Transverse colon (tissue), 4 donors: ENCODE measurements at places on chromosomes 11 and 22. TPM values are rescaled to one million over a fixed set of nuclear protein-coding genes. Genes with fewer than 3 reads are reported as not detected.

MISFA gene
- 2.0 TPM for total RNA-seq

PRG3 gene
- total RNA-seq, result not detected

- DNase-seq, result no peak
These were observed 1125.4 kb downstream of the DLG2 start for GRCh38 chr11:84501750-84502149.

DNA sequence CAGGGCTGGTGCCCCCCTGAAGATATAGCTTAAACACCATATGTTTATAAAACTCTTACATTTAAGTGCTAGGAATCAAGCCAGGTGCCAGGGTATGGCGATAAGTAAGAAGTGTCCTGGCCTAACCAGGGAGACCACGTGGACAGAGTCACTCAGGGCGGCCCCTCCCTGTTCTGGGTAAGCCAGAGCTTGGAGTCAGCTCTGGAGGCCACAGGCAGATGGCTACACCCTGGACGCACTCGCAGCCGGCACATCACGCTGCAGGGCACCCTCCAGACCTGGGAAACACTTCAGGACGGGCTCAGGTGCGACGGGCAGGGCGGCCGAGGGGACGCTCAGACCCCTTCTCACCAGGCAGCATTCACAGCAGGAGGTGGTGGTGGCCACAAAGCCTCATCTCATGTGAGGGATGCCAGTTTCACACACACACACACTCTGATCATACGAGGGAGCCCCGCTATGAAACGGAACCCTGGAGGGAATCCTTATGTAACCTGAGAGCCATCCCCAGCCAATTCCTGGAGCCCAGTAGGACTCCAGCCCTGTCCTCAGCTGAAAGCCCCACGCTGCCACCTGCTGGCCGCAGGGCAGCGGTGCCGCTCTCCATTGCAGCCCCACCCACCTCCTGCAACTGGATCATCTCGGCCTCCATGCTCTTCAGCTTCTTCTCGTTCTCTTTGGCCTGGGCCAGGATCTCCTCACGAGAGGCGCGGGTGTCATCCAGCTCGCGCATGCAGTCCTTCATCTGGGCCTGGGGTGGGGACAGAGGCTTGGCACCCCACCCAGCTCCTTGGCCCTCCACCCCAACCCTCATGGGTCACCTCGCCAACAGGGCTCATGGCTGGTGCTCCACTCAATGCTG lies 33.4 kb downstream of the APOL1 start:
- peak; percentile 75 for DNase-seq

GRCh38 chr11:93221539-93221938 lies 23.7 kb upstream of the SLC36A4 start:
- peak; percentile 28 for DNase-seq

DNA sequence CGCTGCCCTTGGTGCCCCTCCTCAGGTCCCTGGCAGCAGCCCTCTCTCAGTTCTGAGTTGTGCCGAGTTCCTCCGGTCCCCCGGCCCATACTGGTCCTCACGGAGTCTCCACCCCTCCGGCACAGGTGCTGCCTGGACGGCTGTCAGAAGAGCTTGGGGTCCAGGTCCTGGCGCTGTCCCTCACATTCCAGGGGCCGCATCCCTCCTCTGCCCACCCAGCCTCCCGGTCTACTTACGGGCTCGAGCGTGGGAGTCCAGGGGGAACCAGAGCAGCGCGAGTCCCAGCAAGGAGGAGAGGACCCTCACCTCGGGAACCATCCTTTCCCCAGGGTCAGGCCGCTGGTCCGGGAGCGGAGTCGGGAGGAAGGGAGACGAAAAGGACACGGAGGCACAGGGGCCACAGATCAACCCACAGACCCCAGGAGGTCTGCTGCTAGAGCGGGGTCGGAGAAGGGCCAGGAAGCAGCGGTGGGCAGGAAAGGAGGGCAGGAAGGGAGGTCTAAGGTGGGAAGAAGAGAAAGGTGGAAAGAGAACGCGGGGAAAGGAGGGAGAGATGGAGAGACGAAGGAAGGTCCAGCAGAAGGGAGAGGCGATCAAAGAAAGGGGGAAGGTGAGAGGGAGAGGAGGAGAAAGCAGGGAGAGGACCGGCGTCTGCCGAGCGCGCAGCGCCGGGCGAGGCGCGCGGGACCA lies 510 bp downstream of the CHRDL2 start:
- no peak for DNase-seq
